ENCODE measurements at places on chromosomes 12 and 14.
A peak's percentile ranks its signal among the peaks of the same experiment; 100 is the strongest.

DNA sequence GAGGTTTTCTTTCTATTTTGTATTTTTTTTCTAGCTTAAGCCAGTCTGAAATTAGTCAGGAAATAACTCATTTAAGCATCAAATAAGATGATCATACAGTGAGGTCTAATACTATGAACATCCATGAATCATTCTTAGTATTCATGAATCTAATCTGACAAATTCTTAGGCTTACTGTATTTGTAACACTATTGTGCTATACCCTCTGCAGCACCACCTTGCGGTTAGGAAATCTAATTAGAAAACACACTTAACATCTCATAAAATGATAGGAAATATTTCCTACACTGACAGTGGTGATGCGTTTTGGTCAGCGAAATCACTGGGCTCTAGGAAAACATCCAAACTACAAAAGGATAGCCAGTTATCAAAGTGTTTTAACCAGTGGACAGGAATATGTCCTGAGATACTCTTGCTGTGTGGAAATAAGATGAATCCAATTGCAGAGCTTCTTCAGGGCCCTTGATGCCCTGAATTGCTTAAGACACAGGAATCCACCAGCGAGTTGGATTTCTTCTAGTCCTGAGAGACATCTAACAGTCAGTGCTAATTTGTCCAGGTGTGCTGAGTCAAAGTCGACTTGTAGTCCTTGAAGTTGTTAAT is 109.3 kb upstream of the MYF6 start:
- DNase-seq = peak; percentile 90

DNA sequence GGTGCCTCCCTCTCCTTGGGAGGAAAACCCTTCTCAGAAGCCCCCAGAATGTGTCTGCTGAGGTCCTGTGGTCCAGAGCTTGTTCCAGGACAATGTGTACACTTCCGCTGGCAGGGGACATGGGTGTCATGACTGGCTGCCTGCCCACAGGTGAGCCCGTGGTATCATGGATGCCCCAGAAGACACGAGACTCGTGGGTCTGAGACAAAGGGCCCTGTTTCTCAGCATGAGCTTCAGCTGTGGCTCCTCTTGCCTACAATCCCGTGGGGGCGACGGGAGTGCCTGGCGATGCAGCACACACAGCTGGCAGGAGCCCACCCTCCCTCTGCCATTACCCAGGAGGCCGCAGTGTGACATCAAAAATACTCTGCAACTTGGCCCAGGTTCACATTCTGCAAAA is 7.0 kb downstream of the TMEM121 start:
- no peak for DNase-seq

DNA sequence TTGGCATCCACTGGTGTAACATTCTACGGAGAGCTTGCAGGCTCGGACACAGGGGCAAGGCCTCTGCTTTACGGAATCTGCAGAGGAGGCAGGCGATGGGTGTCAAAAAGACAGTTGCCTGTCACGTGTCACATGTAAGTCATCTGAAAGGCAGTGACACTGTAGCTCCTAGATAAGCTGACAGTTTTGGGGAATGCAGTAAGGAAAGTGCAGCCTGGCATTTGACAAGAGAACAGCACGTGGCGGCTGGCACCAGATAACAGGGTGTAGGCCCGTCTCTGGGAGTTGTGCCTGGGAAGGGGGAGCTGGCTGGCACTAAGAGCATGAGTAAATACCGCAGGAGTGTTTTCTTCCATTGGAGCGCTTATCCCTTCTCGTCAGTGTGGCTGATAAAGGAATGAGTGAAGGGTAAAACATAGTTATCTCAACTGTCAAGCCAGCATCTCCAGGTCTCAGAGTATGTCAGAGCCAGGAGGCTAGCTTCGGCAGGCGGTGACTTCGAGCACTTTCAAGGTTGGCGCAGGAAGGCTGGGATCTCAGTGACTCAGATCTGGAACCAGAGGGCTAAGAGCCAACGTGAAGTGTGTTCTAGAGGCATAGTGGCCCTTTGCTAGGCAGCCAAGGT is 26.1 kb downstream of the ADCK1 start:
- DNase-seq = no peak

GRCh38 chr12:12992418-12993130 is 7.5 kb downstream of the HEBP1 start:
- DNase-seq = peak; percentile 94

- DNase-seq = peak; percentile 57
Observed at GRCh38 chr12:71846322-71846940, 6.9 kb downstream of the TBC1D15 start.

- no peak for DNase-seq
Observed at GRCh38 chr12:33529031-33529430, 89.4 kb upstream of the SYT10 start.

DNA sequence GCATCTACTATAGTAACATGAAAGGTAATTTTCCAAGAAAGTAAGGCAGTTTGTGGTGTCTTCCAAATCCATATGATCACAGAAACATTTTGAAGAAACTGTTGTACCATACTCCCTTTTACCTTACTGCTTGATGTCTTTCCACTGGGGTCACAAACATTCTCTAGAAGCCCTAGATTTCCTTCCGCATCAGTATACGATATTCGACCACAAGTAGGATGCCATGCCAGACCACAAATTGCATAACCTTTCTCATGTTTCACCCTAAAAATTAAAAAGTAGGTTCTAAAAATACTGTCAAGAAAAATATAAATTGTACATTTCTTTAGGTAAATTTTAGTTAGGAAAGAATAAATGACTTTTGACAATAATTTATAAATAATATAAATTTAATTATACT is 26.5 kb downstream of the WDHD1 start:
- peak; percentile 46 for DNase-seq

- DNase-seq = no peak
Observed at GRCh38 chr12:69298947-69299346, 49.2 kb upstream of the LYZ start.

DNA sequence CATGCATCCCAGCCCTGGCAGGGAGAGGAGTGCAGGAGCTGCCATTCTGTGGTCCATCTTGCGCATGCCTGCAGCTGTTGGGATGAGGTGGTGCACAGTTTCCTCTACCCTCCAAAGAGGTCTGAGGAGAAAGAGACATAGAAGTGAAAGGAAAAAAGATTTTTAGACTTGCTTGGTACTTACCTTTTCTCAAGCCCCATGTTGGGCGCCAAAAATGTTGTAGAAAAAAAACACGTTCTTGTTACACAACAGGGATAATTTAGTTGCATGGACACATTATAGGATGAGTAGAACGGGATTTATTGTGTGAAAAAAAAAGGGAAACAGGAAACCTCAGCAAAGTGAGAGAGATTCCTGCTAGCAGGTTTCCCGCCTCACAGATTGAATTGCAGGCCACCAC is 244.4 kb upstream of the GARIN2 start:
- DNase-seq = peak; percentile 46

DNA sequence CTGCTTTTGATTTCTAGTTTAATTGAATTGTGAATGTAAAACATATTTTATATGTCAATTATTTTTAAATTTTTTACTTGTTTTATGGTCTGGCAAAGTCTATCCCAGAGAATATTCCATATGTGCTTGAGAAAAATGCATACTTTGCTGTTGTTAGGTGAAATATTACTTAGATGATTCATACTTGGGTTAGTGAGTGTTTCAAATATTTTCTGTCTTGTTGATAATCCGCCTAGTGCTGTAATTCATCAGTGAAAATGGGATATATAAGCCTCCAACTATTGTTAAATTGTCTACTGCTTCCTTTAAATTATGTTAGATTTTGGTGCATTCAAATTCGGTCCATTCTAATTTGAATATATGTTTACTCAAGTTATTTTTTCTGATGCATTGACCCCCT is 395.5 kb downstream of the LRFN5 start:
- peak; percentile 17 for DNase-seq

DNA sequence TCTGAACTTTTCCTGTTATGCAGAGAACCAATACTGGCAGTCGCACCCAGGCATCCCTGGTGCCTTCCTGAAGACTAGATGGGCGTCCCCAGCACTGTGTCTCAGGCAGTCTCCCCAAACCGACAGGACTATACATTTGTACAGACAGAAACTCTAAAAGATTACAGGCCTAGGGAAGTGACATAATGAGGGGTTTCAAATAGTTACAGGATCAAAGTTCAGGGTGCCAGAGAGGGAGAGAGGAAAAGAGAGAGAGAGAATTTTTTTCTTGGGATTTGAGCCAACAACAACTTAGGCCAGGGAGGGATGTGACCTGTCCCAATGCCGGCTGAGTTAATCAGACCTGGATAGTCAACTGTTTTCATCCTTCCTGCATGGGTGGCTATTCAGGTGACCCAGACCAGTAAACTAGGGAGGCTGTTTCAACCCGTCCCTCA is 9.3 kb upstream of the GMFB start:
- no peak for DNase-seq

DNA sequence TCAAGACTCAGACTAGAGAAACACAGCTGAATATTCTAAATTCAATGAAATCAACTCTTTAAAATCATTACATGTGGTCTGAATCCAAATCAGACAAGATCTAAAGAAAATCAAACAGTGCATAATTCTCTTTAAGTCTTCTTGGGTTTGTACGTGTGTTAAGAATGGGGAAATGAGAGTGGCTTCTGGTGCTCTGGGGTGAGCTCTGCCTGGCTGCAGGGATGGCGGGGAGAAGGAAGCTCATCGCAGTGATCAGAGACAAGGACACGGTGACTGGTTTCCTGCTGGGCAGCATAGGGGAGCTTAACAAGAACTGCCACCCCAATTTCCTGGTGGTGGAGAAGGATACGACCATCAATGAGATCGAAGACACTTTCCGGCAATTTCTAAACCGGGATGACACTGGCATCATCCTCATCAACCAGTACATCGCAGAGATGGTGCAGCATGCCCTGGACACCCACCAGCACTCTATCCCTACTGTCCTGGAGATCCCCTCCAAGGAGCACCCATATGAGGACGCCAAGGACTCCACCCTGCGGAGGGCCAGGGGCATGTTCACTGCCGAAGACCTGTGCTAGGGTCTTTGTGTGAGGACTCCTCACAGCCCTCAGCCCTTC is 20.9 kb downstream of the SENP1 start:
- no peak for DNase-seq

DNA sequence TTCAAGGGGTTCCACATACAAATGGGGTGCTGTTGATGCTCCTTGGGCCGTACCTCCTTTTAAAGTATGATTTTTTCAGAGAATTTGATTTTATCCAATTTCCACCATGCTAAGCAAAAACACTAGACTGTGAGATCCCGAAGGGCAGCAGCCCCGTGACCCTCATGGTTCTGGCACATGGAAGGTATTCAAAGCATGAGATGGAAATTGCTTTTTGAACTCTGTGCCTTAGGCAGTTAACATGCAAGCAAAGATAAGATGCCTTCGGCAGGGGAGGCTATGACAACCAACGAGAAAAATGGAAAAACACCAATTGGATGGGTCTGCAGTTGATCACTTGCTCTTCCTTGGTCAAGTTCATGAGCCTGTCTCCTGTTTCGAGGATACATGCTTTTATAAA is 120.8 kb upstream of the DIO3 start:
- no peak for DNase-seq

DNA sequence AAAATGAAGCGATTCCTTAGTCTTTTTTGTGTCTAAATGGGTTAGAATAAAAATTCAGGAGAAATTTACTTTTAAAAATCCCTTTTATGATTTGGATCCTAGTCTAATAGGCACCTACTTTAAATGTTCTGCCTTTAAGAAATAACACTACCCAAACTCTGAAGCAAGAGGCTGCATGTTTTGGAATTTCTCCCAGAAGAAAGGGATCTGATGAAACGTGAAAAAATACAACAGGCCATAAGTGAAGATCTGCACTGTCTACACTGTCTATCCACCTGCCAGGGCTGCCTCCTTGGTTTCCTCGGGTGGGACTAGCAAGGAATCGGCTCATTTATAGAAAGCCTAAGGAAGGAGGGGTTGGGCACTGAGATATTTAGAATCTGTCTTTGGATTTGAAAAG is 22.1 kb downstream of the ACVR1B start:
- DNase-seq = peak; percentile 56

DNA sequence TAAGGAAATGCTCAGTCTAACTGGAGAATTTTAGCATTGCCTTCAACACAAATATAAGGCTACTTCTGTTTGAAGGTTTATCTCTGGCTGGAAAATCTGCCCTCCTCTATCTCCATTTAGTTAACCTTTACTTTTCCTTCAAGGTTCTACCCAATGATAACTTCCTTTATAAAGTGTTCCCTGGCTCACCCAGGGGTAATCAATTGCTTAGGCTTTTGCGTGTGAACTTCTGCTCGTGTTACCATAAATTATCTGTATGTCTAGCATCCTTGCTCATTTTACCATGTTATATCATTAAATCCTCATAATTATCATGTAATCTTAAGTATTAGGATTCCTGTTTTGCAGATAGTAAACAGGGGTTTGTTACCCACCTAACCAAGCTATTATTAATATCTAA is 114.3 kb upstream of the FGD4 start:
- no peak for DNase-seq

- DNase-seq = no peak
Observed at GRCh38 chr12:86600664-86601231, 344.6 kb upstream of the MGAT4C start.

DNA sequence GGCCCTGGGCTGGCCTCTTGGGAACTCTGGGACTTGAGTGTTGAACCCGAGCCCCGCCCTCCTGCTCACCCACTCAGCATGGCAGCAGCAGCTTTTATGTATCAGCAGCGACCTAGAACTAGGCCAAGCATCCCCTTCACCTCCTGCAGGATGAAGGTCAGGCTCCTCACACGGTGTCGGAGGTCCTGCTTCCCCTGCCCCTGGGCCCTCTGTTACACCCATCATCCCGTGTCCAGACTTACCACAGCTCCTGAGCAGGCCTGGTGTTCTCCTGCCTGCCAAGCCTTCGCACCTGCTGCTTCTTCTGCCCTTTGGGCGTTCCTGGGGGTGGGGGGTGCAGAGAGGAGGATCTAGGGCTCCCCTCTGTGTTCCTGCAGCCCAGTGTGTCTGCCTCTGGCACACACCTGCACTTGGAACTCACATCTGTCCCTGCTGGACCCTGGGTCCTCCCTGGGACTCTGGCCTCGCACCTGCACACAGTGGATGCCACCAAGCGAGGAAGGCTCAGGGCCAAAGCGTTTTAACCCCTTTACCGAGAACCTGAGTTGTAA is 80.3 kb downstream of the PAPOLA start:
- no peak for DNase-seq

- DNase-seq = no peak
Observed at GRCh38 chr12:51368640-51369517, 22.3 kb downstream of the GALNT6 start.

DNA sequence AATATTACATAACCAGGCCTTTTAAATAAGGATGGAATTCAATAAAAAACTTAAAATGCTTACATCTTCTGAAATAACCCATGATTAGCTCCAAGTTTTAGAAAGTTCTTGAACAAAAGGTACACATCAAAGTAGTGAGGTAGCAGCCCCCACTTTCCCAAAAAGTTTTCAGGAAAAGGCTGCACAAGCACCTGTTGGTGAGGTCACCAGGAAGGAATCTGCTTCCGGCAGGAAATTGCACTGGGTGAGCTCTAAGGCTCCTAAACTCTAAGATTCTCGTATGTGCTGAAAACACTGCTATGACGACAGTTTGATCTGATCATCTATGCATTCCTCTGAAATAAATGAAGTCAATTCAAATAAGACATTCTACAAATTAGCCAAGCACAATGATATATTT is 34.3 kb upstream of the TTC7B start:
- no peak for DNase-seq

- DNase-seq = peak; percentile 53
Observed at GRCh38 chr12:75781532-75782046, 250.0 kb downstream of the PHLDA1 start.
